ENCODE measurements at places on chromosomes 6 and 20.
A peak's percentile ranks its signal among the peaks of the same experiment; 100 is the strongest.

GRCh38 chr20:34634392-34634791 lies 42.5 kb downstream of the PIGU start:
- DNase-seq, result no peak

- no peak for DNase-seq
Measured at GRCh38 chr6:24358219-24358821, 461 bp upstream of the DCDC2 start.

DNA sequence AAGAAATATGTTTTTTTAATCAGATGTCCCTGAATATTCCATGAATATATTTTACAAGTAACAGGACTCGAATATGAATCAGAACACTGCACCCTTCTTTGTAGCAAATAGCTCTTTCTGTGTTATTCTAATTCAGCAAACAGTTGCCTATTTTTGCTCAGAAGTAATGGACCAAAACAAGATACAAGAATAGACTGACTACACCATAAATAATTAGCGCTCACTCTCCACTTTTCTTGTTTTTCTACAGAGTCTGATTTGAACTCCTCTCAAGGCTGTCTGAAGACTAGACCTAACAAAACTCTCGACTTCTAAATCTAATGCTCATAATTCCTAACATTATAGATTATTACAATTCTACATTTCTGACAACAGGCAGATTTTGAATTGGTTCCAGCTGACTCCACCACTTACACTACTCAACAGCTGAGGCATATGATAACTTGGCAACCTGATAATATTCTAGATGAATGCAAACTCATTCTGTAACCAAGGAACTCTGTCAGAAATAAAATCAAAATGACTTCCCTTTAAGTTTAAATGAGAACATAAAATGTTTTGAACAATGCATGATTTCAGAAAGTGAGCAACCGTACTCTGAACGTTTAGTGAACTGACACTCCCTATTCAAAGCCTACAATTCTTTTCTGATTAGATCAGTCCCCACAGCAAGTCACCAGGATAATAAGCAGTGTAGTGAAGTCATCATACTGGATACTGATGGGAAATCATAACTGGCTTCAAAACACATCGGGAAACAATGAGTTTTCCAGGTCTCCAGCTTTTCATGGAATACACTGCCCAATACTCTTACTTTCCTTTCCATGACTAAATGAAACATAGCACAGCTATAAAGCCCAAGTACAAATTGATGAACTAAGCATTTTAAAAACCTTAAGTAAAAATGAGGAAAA lies 114.2 kb upstream of the BEND6 start:
- no peak for DNase-seq

DNA sequence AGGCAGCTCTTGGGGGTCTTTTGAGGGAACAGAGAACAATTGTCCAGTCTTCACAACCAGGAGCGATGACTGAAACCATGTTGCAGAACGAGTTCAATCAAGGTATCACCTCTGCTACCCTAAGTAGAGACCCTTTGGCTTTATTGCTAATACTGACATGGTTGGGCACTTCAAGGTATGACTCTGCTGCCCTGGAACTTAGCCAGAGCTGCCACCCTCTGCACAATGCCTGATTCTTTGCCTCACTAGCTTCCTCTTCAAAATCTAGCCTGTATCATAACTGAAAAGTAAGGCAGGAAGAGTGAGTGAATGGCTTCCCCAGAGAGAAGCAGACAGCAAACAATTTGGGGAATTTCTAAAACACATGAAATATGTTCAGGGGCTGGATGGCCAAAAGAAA lies 592.7 kb upstream of the NRSN1 start:
- DNase-seq, result no peak

GRCh38 chr6:151445482-151445881 lies 6.4 kb downstream of the RMND1 start:
- no peak for DNase-seq

DNA sequence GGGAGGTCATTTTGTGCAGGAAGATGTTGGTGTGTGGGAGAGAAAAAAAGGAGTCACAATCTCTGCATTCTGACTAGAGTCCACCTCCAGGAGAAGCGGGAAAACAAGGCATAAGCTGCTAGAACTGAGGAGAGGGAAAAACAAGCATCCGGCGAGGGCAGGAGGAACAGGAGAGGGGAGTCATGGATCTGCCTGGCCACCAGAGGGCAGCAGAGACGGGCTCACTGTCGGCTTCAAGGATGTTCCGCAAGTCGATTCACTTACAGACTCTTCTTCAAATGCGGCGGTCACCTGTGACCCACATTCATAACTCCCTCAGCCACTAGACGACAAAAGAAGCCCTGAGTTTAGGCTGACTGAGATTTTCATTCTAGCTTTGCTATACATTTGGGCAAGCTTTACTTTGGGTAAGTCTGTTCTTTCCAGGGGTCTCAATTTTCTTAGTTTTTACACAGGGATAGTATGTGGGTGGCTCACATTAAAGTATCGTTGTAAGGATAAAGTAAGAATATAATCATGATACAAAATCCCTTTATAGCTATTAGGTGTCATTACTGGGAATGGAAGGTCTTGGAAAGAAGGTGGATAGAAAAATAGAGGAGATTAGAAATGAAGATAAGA lies 6.6 kb upstream of the BTNL2 start:
- DNase-seq, result peak; percentile 89

- peak; percentile 80 for DNase-seq
Measured at GRCh38 chr20:63641146-63641791, 12.0 kb downstream of the STMN3 start.

All from activated T-cell treated with anti-CD3 and anti-CD28 coated beads, Interleukin-2, amount 50 U/mL, for 24 hours (primary cell).